Vagina (tissue), 2 donors: ENCODE measurements at places on chromosomes 2 and 18. TPM values are rescaled to one million over a fixed set of nuclear protein-coding genes. Genes with fewer than 3 reads are reported as not detected.

GRCh38 chr2:172009823-172010222, 10.1 kb downstream of the METAP1D start:
- DNase-seq = no peak

Gene TNS1
- 216 TPM for total RNA-seq

Gene DCDC2C
- total RNA-seq = not detected

Gene CTDP1
- total RNA-seq = 23.3 TPM

DNA sequence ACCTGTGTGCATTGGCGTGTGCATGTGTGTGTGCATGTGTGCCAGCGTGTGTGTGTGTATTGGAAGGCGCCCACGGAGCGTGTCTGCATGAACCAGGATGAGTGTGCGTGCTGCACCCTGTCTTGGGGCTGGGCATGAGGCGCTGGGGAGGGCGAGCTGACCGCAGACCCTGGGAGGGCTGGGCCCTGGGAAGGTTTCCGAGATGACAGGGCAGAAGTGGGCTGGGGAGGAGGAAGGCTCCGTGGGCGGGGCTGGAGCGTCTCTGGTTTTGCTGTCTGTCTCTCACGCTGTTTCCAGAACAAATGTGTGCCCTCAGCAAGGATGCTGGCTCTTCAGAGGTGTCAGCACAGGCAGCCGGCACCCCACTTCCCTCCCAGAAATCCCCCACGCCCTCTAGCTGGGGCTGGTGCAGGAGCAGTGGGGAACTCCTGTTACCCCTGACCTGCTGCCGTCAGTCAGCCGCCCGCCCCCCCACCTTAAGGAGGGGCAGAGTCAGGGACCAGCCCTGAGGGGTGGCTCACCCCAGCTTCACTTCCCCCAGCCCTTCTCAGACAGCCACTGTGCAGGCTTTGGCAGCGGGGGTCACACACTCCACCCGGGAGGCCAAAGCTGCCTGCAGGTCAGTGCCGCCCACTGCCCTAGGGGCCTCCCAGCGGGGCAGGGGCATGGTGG, at the start of gene GPR35:
TSS of gene GPR35 (plus strand) at position 531 of the 672 bp plus-strand sequence. CDS start 4,473 bp downstream, outside the sequence.
- no peak for DNase-seq

Gene KLHL14
- 0.98 TPM for total RNA-seq

GRCh38 chr18:7616661-7617060, 49.5 kb downstream of the PTPRM start:
- DNase-seq = no peak

- no peak for DNase-seq
Measured at GRCh38 chr2:215452725-215453124, 16.9 kb upstream of the FN1 start.

- no peak for DNase-seq
Measured at GRCh38 chr2:99890568-99891427, 251.6 kb downstream of the AFF3 start.

DNA sequence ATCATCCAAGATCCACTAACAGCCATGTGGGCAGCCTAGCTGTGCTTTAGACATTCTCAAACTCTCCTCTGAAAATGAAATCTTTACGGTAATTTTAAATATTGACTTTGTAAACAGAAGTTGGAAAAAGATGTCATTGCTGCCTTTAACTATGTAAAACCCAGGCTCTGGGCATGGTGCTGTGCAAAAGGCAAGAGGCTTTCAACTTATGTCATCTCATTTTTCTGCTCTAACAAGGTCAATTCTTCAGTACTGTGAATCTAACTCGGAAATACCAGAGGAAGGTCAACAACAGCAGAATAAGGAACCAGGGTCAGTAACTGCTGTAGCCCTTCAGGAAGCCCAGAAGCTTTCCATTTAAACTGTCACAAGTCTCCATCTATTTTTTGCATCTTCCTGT, 37.0 kb upstream of the MPP4 start:
- DNase-seq = no peak
